NCI-H1092 (cell line): ENCODE measurements at places on chromosomes 4 and X.

DNA sequence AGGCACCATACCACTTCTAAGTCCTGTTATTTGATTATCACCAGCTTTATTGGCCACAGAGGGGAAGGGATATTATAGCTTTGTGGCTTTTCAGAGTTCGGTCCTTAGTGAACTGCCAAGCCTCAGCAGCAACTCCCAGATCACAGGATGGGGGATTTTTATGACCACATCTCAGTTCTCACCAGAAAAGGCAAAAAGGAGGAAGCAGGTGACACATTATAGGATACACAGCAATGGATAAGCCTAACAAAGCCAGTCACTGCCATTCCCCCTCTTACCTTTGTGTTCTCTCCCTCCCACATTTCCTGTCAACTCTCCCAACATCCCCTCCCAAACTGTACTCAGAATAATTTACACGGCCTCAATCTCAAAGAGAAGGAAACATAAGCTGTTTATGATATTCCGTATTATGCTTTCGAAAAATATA is 142.8 kb downstream of the MGST2 start:
- DNase-seq: peak; percentile 60

DNA sequence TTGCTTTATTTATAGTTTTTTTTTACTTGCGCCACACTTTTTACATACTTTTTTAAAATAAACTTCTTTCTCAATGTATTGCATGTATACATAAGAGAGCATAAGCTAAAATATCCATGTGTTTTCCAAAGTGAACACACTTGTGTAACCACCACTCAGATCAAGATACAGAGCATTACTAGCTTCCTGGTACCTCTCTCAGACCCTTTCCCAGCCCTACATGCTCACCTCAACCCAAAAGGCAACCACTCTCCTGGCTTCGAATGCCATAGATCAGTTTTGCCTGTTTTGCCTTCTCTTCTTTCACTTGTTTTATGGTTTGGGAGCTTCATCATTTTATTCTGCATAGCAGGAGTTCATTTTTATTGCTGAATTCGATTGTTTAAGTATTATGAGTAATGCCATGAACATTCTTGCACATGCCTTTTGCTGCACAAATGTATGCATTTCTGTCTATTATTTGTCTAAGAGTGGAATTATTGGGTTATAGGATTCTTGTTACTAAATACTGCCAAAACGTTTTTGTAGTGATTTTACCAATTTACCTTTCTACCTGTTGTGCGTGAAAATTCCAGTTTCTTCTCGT is 45.9 kb upstream of the NUDT6 start:
- DNase-seq: no peak

- DNase-seq: no peak
Measured at GRCh38 chrX:46477435-46477834, 67.8 kb downstream of the ZNF674 start.

DNA sequence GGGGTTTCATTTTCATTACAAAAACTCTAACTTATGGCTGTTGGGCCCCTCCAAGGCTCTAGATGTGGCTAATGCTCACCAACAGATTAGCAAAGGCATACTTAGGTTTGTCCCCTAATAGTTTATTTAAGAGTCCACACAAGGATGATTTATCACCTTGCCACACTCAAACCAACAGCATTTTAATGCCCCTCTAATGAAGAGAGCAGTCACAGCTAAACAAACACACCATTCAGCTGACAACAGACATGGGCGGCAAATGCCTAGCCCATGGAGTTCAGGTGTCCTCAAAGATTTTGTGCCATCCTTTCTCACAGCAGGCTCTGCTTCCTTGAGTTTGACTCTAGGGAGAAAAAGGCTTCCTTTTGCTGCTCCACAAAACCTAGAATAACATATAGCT is 61.8 kb upstream of the CITED1 start:
- DNase-seq: no peak

- no peak for DNase-seq
Measured at GRCh38 chrX:11214346-11215190, 78.6 kb upstream of the AMELX start.

DNA sequence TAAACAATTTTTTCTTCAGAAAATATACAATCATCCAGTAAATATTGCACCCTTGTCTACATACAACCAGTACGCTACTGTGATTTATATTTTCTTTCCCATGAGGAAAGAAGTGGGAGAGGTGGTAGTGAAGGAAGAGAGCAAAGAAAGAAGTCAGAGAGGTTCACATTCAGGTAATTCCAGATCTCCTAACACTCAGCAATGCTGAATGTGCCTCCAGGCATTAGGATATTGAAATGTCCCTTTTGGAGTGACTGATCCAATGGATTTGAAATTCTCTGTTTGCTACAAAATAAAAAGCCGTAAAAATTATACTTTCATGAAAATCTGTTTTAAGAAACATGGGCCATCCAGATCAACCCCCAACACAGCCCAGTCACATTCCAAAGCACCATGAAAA is 211.9 kb upstream of the NR3C2 start:
- DNase-seq: no peak

- DNase-seq: no peak
Measured at GRCh38 chrX:17355976-17356375, 19.0 kb upstream of the NHS start.

- no peak for DNase-seq
Measured at GRCh38 chrX:150902434-150903109, 4.1 kb upstream of the CD99L2 start.

- no peak for DNase-seq
Measured at GRCh38 chrX:19864736-19865135, 22.7 kb downstream of the SH3KBP1 start.

DNA sequence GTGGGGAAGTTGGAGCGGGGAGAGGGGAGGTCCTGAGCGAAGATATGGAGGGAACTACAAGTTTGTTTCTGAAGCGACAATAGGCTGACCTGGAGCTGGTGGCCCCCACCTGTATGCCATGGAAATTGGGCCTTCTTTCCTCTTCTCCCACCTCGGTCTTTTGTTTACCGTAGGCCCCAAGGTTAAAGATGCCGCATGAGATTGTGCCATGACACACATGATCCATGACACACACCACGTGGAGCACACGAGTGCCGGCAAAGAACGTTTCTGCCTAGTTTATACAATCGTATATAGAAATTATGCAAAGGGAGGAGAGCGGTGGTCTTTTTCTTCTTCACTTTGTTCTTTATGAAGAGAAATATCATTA is 408 bp downstream of the TMEM33 start:
- no peak for DNase-seq

DNA sequence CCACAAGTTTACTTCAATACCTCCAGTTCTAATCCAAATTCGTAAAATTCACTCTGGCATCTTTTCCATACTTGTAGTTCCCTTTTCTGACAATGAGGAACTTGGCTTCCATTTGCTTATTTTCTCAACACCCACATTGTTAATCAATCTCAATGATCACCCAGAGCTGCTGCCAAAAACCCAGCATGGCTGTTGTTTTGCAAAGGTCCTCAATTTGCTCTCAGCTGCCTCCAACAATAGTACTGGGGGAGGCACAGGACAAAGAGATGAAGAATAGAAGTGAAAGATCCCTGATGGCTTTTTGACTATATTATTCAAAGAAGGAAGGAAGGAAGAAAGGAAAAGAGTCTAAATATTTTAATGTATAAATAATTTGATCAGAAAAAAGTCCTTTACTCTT is 847.8 kb downstream of the RAPGEF2 start:
- no peak for DNase-seq

GRCh38 chrX:124506066-124506465 is 159.7 kb downstream of the SH2D1A start:
- DNase-seq: no peak

DNA sequence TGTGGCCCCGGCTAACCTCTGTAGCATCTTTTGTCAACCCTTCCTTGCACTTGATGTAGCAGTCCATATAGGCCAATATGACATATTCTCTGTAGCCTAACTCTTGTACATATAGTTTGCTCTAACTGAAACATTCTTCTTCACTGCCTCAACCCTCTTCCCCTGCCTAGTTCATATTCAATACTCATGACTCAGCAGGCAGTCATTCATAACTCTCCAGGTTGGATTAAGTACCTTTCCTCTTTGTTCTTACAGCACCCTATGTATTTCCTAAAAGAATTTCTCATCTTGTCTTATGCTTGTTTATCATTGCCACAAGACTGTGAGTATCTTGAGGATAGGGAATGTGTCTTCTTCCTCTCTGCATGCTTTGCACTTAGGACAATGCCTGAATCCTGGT is 76.9 kb downstream of the TMLHE start:
- DNase-seq: no peak

DNA sequence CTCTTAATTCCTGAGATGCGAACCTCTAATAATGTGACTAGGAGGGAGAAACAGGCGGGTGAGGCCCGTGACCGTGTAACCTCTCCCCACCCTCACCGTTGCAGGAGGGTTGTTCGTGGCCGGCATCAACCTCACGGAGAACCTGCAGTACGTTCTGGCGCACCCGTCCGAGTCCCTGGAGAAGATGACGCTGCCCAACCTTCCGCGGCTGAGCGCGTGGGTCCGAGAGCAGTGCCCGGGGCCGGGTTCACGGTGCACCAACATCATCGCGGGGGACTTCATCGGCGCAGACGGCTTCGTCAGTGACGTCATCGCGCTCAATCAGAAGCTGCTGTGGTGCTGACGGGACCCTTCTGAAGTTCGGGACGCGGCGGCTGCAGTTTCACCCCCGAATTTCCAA is 17.8 kb downstream of the PLCXD1 start:
- no peak for DNase-seq

DNA sequence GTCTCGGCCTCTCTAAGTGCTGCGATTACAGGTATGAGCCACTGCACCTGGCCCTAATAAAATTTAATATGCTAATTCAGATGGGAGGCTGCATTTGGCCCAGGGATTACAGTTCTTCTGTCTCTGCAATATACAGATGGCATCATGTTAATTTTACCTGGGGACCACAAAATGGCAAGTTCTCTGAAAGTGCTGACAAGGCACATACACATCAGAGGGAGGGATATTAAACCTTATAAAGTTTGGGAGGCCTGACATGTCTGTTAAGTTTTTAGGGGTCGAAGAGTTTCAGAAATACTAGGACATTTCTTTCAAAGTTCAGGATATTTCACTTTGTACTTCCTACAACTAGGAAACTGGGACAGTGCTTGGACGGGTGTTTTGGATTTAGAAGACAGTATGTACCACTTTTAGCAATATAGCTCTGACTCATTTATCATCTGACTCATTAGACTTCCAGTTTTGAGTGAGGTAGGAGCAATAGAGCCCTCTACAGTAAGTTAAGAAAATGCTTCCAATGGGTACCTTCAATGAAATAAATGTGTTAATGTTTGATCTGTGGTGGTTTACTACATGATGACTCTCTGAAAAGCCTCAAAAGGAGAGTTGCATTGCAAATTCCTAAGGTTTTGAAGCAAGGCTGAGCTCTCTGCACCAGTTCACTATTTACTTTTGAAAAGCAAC is 981.0 kb upstream of the HS3ST1 start:
- no peak for DNase-seq

- DNase-seq: no peak
Measured at GRCh38 chr4:107050525-107051135, 14.5 kb upstream of the DKK2 start.

- DNase-seq: no peak
Measured at GRCh38 chrX:30888526-30889146, 418 bp downstream of the TAB3 start.

- DNase-seq: no peak
Measured at GRCh38 chr4:153295131-153295755, 49.2 kb upstream of the MND1 start.

- DNase-seq: peak; percentile 84
Measured at GRCh38 chr4:3827616-3828492, 61.7 kb downstream of the ADRA2C start.

- DNase-seq: no peak
Measured at GRCh38 chr4:170671171-170671570, 581.4 kb upstream of the AADAT start.

GRCh38 chr4:82797405-82798111 is 1.0 kb downstream of the SCD5 start:
- no peak for DNase-seq

GRCh38 chrX:16946971-16947562 is 609 bp downstream of the REPS2 start:
- DNase-seq: no peak

DNA sequence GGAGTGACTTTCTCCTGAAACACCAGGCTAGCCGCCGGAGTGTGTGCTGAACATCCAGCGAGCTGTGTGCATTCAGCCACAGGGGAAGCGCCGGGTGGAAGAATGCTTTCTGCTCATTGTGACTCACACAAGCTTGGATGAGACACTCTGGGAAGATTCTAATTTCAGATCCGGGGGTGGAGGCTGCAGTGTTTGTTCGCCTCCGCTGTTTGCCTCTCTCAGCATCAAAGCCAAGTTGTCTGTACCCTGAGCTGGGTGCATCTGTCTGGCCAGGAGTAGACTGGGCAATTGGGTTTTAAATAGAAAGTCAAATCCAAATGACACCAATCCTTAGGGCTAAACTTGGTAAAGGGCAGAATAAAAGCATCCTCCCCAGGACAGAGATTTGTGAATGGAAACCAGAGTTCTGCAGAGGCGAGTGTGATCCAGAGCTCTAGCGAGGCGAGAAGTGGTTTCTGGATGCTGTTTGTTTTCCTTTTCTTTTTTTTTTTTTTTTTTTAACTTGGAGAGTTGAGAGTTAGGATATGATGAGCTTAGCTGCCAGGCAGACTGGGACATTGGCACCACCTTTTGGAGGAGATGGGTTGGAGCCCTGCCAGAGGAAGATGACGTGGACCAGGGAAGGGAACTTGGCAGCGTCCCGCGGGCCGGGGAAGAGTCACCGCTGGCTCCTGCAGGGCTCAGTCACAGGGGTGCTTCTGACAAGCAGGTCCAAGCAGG is 196.0 kb upstream of the PSAPL1 start:
- DNase-seq: no peak

DNA sequence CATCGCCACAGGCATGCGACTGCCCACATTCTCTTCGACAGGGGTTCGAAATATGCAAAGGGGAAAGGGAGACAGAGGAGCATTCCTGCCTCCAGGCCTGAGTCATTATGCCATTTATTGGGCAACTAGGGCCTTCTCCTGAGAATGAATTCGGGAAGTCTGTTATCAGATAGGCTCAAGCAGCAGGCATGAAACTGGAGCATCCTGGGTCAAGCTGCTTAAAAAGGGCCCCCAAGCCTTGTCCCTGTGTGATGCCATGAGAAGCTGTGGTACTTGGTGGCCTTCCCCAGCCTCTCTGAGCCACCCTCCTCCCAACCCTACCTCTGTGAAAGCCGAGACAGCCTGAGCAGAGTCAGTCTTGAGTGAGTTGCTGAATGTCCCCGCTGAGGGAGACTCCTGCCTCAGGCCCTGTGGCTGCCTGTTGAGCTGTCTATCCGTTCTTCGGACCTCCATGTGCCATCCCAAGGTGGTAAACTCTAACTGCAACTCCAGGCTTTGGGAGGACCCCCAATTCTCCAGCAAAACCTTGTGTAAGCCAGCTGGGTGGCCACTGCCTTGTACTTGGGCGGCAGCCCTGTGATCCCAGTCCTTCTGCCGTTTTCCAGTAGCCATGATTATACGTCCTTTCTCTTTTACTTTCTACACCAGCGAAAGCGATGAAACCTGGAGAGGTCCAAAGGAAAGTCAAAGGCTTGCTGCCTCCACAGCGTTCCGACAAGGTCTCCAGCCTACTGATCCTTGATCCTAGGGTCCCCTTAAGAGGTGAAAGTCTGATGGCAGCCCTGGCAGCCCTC is 37.7 kb downstream of the NBDY start:
- no peak for DNase-seq
